Heart left ventricle (tissue), 16 donors: ENCODE measurements at places on chromosomes 1 and 21. TPM values are rescaled to one million over a fixed set of nuclear protein-coding genes. Genes with fewer than 3 reads are reported as not detected.

DNA sequence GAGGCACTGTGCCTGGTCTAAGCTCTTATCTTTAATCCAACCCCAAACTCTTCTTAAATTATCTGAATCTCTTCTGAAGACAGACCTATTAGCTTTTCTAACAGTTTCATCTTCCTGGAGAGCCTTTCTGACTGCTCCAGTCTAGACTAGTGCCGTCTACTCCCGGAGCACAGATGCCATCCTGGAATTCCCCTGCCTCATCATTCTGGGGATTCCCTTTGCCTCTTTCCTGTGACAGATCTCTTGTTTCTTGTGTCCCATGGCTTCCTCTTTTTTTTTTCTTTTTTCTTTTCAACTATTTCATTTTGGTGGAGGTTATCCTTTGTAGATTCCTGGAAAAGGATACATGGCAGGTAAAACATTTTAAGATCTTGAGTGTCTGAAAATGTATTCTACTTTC, 11.7 kb downstream of the SEMA4A start:
- DNase-seq: no peak

GRCh38 chr1:75310067-75310466, 175.9 kb downstream of the LHX8 start:
- DNase-seq: no peak

- DNase-seq: peak; percentile 64
Measured at GRCh38 chr1:26164036-26164860, 4.5 kb downstream of the C1orf232 start.

Gene HES2
- total RNA-seq: 0.14 TPM

DNA sequence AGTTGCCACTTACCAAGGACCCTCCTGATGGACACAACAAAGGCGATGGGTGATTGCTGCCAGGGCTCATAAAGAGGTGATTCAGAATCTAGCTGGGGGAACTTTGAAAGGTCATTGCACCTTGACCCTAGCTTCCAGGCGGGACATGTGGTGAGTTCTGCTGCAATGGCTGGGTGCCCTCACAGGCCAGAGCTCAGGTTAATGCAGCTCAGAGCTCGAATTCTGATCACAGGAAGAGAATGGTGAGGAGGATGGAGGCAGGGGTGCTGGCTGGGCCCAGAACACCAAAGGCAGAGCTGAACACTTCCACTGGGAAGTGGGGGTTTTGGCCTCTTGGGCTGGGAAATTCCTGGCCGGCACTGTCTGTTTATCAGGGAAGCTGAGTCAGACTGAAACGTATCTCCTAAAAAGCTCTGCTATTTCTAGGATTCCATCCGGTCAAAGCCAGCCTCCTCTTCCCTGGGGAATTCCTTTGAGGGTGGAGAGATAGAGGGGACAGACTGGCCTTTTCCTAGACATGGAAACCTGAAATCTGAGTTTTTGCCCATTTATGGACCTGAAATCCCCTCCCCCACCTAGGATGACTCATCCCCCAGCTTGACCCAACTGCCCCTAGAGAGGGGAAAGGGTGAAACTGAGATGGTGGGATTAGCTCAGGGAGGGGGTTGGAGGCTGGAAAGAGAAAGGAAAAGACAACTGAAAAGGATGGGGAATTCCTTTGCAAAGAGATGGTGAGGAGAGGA, 27.2 kb downstream of the NUAK2 start:
- DNase-seq: peak; percentile 73

Gene OR6N1
- not detected for total RNA-seq

- DNase-seq: no peak
Measured at GRCh38 chr1:75745276-75745675, 20.8 kb downstream of the ACADM start.

Gene LORICRIN
- total RNA-seq: not detected

DNA sequence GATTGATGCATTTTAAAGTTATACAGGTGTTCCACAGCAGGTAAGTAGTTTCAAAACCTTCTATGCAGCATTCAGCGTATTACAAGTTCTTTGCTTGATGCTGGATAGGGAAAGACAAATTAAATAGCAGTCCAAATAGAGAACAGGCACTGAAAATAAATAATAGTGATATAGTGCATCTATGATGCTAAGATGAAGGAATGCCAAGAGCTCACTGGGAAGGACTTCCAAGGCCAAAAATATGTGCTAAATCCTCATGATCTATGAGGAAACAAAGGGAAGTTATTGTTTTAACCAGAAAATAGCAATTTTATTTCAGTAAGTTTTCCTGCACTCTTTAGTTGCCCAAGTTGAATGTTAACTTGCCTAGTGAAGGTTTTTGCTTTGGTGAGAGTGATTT, 127.8 kb upstream of the GREM2 start:
- DNase-seq: no peak

- peak; percentile 69 for DNase-seq
Measured at GRCh38 chr1:84620720-84621313, 46.6 kb upstream of the CTBS start.

Gene POGZ
- 63.1 TPM for total RNA-seq

Gene LPAR3
- 14.7 TPM for total RNA-seq

- DNase-seq: no peak
Measured at GRCh38 chr1:66168948-66169671, 364.8 kb upstream of the SGIP1 start.

Gene LAMC2
- 6.8 TPM for total RNA-seq

Gene CRNN
- total RNA-seq: not detected
